Stimulated activated CD8-positive, alpha-beta memory T cell treated with anti-CD3 and anti-CD28 coated beads, Interleukin-15, amount 100 ng/mL, for 1 hour (primary cell): ENCODE measurements at places on chromosomes 1 and 21.

GRCh38 chr21:34504595-34504994 lies 7.4 kb downstream of the KCNE1 start:
- DNase-seq = no peak

GRCh38 chr1:55235722-55236121 lies 20.6 kb upstream of the USP24 start:
- no peak for DNase-seq

DNA sequence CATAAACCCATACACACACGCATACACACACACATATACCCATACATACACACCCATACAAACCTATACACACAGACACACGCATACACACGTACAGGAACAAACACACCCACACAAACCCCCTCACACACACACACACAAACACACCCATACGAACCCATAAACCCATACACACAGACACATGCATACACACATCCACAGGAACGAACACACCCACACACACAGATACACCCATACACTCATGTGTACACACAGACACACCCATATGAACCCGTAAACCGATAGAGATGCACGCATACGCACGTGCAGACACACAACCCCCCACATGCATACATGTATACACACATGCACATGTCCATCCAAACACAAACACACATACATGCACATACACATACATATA lies 9.5 kb downstream of the WNT9A start:
- DNase-seq = no peak

GRCh38 chr1:43405219-43405875 lies 15.6 kb downstream of the SZT2 start:
- no peak for DNase-seq

DNA sequence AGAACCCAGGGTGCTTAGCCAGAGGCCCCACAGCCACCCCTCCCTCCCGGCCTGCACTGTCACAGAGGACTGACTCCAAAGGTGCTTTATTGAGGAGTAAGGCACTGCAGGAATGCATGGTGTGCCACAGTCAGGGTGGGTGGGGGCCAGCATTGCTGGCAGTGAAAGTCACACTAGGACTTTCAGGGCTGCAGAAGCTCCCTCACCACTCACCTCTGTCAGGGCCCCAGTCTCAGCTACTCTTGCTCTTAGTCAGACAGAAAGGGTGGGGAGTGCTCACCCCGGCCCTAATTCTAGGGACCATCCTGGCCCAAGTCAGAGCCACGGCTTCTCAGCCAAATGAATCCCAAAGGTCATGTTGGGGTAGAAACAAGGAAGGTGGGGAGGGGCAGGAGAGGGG lies 19.4 kb downstream of the KNCN start:
- no peak for DNase-seq

- no peak for DNase-seq
Measured at GRCh38 chr1:184483101-184483683, 96.4 kb downstream of the C1orf21 start.

- DNase-seq = no peak
Measured at GRCh38 chr1:110170766-110171733, 20.8 kb downstream of the SLC6A17 start.

DNA sequence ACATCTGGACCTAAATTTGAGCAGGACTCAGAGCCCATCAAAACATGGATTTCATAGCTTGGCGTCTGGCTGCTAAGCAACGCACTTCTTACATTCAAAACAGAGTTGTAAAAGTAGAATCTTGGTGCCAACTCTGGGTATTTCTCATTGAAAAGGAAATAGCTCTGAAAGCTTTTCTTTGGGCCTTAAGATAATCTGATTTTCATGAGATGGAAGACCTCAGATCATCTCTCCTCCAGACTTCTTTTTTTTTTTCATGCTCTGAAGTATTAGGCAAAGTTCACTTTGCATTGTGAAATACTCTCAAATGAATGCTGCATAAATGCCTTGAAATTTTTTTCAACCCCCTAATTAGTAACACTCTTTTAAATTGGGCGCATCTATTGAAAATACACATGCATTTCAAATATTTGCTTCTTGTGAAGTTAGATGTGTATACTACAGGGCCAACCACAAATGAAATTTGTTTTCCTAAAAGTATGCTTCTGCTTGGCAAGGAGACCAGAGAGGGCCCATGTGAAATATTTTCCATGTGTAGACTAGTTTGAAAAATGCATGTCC lies 4.2 kb downstream of the ADAMTS5 start:
- no peak for DNase-seq

GRCh38 chr1:10510520-10511493 lies 36.1 kb downstream of the PEX14 start:
- peak; percentile 51 for DNase-seq

DNA sequence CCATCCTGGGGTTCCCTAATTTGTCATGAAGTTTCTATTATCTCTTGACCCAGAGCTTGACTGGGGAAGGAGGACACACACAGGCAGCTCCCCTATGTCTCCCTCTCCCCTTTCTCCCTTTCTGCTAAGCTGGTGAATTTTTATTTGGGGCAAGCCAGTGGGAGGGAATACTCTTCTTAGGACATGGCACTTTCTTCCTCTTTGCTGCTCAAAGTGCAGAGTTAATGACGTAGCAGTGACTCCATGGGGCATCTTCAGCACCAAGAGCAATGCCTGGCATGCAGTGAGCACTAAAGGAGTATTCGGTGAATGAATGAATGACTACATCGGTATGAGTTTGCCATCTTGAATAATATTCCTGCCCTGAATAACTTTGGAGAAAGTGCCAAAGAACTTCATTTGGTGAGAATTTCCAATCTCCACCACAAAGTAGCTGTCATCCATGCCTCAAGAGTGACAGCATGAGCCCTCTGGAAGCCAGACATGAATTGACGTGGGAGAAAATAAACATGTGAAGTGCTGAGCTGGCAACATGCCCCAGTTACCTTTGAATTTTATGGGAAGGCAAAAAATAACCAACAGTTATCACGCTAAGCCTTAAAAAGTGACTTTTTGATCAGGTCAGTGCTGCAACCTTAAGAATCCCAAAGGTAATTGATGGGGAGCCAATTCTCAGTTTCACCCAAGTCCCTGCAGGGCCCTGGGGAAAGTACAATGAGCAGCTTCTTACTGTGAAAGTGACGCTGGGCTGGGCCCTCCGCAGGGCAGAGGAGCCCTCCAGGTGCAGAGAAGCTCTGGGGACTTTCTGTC lies 22.1 kb upstream of the ATF3 start:
- DNase-seq = no peak

DNA sequence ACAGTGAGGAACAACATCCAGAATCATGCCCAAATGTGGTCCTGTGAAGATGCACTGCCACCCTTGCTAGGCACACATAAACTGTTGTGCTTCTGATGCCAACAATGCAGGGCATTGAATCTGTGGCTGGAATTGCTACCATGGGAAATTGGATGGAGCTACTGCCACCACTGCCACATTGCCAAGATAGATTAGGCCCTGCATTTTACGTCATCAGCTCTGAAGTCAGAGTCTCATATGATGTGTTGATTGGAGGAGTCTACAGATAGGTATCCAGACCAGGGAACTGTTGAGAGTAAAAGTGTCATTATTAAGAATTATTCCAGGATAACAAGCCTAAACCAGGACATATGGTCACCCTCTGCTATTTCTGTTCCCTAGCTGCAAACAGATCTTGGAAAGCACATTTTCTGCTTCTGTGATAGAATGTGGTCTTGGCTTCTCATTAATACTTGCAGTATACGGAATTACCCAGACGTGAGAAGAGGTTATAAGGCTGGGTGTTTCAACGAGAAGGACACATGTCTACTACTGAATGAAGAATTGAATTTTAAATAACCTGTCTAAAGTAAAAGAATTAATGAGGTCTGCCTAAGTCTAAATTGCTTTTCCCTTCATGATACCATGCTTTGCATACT lies 106.6 kb downstream of the TNNI3K start:
- DNase-seq = no peak

GRCh38 chr1:61101536-61101935 lies 19.2 kb downstream of the NFIA start:
- no peak for DNase-seq

- no peak for DNase-seq
Measured at GRCh38 chr1:219565921-219566320, 47.0 kb downstream of the ZC3H11B start.

DNA sequence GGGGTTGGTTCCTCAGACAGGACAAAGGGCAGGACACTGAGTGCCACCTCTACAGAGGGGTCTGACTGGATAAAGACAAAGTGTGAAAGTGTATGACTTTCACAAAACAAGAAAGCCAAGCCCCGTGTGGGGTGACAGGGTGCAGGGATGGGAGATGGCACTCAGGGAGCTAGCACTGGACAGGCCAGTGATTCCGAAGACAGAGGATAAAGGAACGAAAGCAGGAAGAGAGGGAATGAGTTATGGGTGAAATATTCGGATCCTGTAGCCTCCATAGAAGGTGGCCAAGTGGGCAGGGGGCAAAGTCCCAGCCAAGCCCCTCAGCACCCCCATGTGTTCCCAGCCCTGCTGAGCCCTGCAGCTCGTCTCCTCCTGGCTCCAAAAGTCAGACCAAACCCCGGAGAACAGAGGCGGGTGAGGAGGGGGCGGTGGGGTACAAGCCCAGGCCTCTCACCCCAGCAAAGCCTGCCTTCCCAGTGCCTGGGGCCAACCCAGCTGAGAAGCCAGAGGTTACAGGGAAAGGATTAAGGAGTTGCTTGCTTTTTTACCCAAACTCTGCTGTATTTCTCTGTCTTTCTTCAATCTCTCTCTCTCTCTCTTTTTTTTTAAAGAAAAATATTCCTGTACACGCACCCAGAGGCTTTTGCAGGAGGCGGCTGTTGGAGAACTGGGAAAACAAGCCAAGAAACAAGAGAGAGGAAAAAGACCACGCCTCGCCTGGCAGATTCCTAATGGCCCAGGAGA lies 14.0 kb upstream of the WASF2 start:
- no peak for DNase-seq

DNA sequence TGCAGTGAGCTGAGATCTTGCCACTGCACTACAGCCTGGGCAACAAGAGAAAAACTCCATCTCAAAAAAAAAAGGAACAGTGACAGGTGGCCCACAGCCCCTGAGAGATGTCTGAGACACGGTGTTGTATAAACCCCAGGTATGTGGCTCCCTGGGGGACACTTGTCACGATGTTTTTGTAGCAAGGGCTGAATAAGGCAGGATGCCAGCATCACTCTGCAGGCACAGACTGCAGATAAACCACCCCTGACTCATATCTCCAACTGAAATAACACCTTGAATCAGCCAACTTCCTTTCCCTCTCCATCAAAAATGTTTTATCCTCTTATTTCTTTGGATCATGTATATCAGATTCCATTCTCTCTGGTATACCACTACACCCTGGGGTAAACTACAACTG lies 52.5 kb downstream of the NMNAT2 start:
- DNase-seq = no peak

DNA sequence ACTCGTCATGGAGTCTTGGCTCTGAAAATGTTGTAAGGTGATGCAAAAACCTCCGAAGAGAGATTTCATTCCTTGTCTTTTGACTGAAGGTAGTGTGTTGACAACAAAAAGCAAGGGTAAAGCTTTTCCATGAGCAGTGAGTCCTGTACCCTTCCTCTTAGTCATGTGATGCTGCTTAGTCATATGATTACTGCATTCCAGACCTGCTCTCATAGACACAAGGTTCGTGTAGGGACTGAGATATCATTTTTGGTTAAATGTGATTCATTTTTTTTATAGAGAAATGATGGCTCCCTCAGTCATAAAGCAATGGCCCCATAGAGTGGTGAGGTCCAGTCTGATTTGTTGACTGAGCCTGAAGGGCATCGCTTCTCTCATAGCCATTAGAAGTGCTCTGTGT lies 9.2 kb downstream of the KCNJ6 start:
- no peak for DNase-seq

DNA sequence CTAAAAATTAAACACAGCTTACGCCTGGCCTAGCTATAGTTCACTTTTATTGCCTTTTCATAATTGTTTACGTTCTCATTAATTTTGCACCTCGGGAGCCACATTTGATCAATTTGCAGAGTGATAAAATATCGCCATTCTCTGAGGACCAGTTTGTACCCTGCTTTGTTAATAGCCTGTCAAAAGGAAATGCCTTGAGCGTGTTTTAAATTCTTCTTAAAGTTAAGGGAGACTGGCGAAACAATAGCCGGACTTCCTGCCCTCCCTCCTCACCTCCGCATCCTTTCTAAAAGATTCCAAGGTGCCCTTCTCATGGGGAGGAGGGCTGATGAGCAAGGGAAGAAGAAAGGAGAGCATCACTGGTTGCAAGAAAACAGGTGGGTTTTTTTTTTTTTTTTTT lies 271.6 kb downstream of the KCNJ6 start:
- no peak for DNase-seq

- no peak for DNase-seq
Measured at GRCh38 chr1:62891956-62892562, 108.1 kb downstream of the ATG4C start.

DNA sequence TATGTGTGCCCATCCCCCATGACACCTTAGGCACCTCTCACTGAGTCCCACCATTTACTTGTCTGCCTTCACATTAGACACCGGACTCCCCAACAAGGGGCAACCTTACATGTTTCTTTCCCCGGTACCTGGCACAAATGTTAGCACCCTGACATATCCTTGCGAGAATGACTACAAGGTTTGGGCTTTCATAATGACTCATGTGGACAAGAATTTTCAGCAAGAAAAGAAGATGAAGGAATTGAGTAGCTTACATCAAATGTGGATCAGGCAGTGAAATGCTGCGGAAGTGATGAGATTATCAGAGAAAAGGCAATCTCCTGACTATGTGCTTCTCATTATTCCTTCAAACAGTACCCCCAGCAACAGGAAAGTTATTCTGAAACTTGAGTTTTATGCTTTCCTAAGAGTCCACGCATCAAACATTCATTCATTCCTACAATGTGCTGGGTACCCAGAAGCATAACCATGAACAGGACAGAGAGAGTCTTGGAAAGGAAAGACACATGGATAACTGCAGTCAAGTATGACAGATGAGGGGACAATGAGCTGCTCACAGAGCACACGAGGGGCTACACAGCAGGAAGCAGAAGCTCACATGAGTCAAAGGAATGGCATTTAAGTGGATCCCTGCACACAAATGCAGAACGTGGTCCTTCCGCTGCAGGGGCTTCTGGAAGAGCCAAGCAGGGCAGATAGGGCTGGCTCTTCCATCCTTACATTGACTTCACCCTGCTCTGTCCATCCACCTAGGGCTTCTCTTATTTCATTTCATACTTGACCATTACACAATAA lies 112.1 kb downstream of the PCNX2 start:
- no peak for DNase-seq

- no peak for DNase-seq
Measured at GRCh38 chr1:214292322-214292721, 11.4 kb downstream of the SMYD2 start.

GRCh38 chr1:109476825-109477224 lies 6.9 kb upstream of the ATXN7L2 start:
- DNase-seq = no peak

DNA sequence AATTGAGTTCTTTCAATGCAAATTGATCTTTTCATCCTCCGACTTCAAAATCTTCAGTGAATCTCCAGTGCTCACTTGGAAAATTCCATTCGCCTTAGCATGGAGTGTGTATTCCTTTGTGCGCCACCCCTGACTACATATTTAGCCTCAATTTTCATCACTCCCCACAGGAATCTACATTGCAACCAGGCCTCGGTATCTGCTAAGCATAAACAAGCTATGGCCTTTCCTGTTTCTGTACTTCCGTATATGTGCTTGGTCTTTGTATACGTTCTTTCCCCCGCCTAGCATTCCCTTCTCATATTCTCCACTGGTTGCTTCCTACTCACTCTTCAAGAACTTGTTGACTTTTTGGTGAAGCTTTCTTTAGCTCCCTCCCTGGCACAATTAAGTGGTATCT lies 470.8 kb downstream of the LMO4 start:
- no peak for DNase-seq
